BJ (cell line): ENCODE measurements at places on chromosomes 4 and X.

DNA sequence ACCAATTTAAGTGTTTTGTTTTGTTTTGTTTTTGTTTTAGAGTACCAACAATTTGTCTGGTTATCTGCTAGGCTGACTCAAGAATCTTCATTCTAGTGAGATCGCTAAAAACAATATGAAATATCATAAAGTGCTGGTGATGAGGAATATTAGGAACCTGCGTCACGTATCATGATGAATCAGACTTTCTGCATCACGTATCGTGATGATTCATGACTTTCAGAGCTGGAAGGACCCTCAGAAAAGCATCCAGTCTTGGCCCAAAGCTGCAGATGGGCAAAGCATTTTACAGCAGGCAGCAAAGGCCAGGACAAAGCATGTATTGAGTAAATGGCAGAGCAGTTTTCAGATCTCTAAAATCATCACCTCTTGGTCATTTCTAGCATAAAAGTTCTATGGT is 278.0 kb upstream of the BOD1L1 start:
- no peak for DNase-seq

DNA sequence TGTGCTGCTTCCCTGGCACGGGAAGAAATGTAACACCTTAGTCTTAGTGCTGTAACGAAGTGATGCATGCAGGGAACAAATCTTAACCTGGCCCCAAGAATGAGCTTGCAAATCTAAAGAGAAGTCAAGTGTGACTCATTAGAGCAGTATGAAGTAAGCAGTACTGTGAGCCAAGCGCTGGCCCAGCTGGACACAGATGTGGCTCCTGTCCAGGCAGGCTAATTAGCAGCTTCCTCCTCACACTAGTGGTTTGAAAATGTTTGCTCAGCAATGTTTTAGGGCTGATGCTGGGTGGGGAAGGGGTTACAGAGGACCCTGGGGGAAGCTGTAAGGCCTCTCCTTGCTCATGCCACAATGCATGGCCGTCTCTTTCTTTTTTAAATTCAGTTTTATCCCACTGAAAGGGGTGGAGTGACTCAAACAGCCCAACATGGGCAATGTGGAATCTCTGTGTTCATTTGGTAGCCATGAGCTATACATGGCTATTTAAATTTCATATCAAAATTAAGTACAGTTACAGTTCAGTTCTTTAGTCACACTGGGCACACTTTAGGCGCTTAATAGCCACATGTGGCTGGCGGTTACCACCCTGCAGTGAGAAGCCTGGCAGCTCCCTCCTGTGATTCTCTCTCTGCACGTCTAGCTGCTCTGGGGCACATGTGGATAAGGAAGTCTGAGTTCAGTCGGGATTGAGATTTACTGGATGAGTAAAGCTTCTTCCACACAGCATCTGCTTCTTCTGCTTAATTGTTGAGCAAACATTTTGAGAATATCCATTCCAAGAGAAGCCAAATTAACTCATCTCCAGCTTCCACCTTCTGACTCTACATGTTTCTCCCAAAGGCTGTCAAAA is 48.8 kb downstream of the MAP7D2 start:
- peak; percentile 47 for DNase-seq

- no peak for DNase-seq
These were observed 12.5 kb downstream of the SPARCL1 start for GRCh38 chr4:87516683-87517082.

GRCh38 chr4:152045807-152046571 is 285.2 kb upstream of the GATB start:
- no peak for DNase-seq

GRCh38 chr4:3098346-3098745 is 23.9 kb downstream of the HTT start:
- DNase-seq = no peak

GRCh38 chrX:132491191-132491590 is 2.4 kb upstream of the MBNL3 start:
- DNase-seq = no peak

- no peak for DNase-seq
These were observed 2.7 kb downstream of the SMAD1 start for GRCh38 chr4:145484225-145484846.

DNA sequence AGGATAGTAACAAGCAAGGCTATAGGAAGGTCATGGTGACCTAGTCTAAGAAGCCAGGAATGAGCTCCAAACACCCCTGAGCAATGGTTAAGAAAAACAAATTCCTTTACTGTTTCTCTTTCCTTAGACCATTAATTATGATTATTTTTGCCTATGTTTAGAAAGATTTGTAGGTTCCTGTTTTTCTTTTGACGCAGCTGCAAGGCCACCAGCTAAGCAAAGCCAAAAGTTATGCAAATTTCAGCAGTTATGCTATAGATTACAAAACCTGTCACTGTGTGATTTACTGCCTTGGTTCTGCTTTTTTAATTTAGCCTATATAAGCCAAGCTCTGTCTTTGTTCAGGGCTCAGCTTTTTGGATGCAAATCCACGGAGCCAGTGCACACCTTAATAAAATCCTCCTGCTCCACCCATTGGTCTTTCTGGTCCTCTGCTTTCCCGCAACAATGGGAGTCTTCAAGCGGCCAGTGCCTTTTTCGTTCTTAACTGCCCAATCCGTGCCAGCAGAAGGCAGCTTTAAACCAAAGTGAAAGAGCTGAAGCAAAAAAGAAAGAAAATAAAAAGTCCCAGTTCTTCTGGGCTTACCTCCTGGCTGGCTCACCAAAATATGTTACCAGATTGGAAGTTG is 1.4 kb upstream of the CEP135 start:
- no peak for DNase-seq

GRCh38 chrX:152850465-152850864 is 19.6 kb downstream of the NSDHL start:
- no peak for DNase-seq

GRCh38 chrX:126836186-126836585 is 16.7 kb downstream of the PRR32 start:
- DNase-seq = no peak

- DNase-seq = no peak
These were observed 5.1 kb upstream of the ASB9 start for GRCh38 chrX:15274946-15275345.

DNA sequence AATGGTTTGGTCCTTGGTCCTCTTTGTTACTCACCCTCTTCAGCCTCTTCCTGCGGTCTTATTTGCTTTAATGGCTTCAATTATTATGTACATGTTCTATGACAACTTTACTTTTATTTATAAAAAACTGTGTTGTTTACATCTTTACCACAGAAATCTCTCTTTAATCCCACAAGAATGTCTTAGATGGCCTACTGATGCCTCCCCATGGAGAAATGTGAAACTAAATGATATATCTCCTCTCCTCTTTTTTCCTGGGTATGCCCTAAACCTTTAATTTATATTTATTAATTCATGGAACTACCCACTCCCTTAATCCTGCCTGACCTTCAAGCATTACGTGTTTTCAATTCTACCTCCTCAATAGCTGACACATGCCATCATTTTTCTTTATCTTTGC is 573.2 kb downstream of the CENPC start:
- DNase-seq = no peak

- DNase-seq = no peak
These were observed 69.4 kb downstream of the ARX start for GRCh38 chrX:24946369-24946768.

GRCh38 chr4:139951021-139951420 is 203.0 kb downstream of the MAML3 start:
- DNase-seq = no peak

- DNase-seq = no peak
These were observed 160.8 kb downstream of the DKK2 start for GRCh38 chr4:106875340-106875739.

DNA sequence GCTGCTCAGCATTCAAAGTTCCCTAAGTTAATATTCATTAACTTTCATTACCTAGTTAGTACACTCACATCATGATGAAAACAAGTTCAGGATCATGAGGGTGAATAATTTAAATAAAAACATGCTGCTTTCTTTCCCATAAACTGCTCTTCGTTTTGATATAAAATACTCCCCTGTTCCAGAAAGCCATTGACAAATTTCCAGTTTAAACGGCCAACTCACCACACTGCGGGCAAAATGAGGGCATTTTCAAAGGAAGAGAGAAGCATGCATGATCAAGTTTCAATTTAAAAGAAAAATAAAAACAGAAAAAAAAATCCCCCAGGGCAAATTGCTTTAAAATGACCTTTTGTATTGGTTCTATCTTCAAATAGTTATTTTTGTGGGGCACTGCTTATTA is 69.6 kb downstream of the EPHA5 start:
- DNase-seq = no peak

- DNase-seq = no peak
These were observed 6.7 kb upstream of the ZNF41 start for GRCh38 chrX:47489507-47490275.

DNA sequence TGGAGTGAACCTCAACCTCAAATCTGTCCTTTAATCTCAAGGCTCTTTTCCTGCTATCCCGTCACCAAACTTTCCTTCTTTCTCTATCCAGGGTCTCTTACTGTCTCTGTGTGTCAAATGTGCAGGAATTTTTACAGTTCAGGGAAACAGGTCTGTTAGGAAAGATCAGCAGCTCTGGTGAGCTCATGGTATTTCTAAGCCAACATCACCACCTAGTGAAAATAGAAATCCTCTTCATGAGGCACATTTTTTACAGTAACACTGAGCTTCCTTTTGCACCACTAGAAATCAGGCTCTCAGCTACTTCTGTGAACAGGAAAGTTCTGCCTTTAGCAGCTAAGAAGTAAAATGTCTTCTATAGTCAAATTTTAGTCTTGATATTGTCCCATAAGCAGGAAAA is 39.6 kb downstream of the NUDT11 start:
- no peak for DNase-seq

DNA sequence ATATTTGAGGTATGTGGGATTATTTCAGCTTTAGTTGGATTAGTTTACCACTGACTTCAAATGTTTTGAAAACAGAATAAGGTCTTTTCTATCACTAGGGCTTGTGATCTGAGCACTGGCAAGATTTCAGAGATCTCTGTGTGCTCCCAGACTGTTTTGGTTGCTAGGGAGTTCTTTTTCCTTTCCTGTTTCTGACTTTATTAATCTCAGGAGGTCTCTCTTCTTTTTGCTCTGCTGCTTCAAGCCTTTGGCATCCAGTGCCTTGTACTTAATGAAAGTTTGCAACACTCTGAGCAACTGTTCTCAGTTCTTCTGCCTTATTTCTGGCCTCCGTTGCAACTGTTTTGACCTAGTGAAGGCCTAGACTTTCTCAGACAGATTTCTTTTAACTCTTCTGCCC is 32.1 kb upstream of the PAQR3 start:
- DNase-seq = no peak

- no peak for DNase-seq
These were observed 133.8 kb downstream of the PALLD start for GRCh38 chr4:168630445-168631187.

DNA sequence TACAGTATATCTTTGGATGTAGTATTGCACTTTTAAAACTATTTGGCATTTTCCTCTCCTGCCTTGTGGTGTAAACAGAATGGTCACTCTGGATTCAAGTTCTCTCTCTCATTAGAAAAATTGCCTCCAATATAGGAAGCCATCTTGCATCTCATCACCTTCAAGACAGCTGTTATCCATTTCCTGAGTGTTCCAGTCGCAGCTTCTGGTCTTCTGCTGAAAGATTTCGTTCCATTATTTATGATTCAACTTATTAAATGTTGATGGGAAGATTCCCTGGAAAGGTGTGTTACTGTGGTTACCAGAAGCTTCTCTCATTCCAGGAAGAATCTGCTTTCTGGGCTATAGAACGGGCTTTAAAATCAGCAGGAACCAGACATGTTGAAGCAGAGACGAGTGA is 568.3 kb upstream of the SLIT2 start:
- DNase-seq = no peak

DNA sequence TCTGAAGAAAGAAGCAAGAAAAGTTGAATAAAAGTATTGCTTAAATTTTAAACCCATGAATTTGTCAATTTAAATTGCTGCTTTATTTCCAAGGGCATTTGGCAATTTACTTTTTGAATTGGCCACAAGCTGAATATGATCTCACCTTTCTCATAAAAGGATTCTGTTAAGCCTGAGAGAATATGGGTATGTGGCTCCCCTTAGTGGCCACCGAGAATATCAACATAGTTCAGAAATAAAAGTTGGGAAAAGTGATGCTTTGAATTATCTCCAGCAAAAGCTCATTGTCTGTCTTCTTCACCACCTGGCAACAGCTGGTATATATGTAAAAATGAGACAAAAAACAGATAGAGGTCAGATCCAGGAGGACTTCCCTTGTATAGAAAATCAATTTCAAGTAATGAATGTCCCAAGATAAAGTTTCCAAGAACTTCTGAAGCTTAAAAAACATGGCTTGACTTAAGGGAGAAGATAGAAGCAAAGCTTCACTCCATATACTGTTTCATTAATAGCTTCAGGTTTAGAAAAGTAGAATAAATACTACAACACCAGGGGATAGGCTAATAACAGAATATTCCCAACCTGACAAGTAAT is 290.7 kb upstream of the FAM241A start:
- DNase-seq = peak; percentile 15

- no peak for DNase-seq
These were observed 12.3 kb upstream of the DDX53 start for GRCh38 chrX:22987452-22987851.

DNA sequence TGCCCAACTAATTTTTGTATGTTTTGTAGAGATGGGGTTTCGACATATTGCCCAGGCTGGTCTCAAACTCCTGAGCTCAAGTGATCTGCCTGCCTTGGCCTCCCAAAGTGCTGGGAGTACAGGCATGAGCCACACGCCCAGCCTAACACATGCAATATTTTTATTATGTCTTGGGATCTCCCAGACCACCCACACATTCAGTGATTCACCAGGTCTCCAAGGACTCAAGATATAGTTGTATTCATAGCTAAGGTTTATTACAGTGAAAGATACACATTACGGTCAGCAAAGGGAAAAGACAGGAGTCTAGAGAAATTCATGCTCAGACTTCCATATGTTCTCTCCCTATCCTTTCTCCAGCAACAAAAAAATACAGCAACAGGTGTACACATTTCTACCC is 25.5 kb upstream of the FAM120C start:
- DNase-seq = no peak

GRCh38 chrX:67523932-67524331 is 19.9 kb upstream of the AR start:
- DNase-seq = no peak

GRCh38 chr4:17516980-17517379 is 2.0 kb downstream of the CLRN2 start:
- no peak for DNase-seq

DNA sequence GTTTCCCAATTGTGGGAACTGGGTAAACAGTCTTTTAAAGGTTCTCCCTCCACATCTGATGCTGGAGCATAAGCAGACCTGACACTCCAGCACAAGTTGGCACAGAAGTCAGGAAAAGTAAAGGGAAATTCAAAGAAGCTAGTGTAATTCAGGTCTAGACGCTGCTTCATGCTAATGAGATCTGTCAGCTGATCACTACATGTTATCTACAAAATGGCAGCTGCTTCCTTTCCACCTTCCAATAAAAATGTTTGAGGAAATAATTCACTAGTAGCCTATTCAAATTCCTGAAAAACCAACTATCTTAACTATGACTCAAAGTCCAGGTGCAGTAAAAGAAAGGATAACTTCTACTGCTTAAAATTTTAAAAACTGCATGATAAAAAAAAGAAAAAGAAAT is 29.3 kb downstream of the DCAF8L2 start:
- DNase-seq = no peak
